ENCODE measurements at places on chromosomes 1 and 21.

DNA sequence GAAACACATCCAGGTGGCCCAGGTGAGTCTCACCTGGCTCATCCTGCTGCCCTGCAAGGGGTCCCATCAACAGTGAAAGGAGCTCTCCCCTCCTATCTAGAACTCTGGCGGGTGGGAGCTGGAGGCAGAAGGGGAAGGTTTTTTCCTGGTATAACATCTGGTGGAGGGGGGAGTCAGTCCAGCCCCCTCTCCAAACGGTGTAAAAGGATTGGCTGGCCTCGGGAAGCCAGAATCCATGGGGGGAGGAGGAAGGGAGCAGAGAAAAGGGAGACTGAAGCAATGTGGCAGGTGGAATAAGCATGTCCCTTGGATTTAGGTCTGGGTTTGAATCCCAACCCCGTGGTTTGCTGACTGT, 1.2 kb upstream of the CAMK2N1 start:
- DNase-seq: no peak

GRCh38 chr1:36539526-36539925, 56.8 kb upstream of the CSF3R start:
- DNase-seq: no peak

- DNase-seq: no peak
Measured at GRCh38 chr1:116991918-116992317, 9.6 kb upstream of the CD101 start.

DNA sequence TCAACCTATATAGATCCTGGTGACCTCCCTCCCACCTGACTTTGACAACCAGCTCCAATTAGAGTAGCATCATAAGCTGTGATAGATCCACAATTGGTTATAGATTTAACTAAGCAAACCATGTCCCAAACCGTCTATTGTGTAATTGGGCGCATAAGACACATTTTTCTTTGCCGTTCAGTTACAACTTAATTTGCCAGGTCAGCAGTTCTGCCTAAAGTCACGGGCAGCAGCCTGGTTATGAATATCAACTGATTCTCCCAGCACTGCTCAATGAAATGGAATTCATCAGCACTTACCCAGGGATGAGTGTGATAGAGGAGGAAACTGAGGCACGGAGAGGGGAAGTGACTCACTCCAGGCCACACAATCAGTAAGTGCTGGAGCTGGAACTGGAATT, 73.4 kb downstream of the KLHDC7A start:
- DNase-seq: no peak

GRCh38 chr1:115156826-115157468, 67.6 kb upstream of the TSPAN2 start:
- DNase-seq: no peak

- DNase-seq: no peak
Measured at GRCh38 chr1:50915621-50916020, 44.4 kb downstream of the FAF1 start.

GRCh38 chr1:178411756-178412399, 84.9 kb downstream of the CLEC20A start:
- no peak for DNase-seq

DNA sequence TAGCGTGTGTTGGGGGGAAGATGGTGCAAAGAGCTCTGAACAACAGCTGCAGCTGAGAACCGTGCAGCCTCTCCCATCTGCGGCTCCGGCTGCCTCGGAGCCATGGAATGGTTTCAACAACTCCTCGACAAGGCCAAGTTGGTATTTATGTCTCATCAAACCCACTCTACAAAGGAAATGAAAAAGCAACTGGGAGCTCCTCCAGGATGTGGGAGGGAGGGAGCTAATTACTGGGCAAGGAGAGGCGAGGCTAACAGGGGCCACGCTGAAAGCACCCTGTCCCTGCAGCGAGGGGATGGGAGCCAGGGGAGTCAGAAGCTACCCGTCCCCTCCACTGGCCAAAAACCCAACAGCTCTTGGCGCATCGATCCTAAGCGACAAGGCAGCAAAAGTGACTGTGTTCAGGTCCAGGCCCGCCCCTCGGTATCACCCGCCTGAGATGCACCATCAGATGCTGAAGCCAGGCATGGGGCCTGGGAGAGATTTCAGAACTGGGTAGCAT, 63.1 kb downstream of the ACOT7 start:
- DNase-seq: no peak

- no peak for DNase-seq
Measured at GRCh38 chr1:180171691-180172090, 17.0 kb downstream of the QSOX1 start.

DNA sequence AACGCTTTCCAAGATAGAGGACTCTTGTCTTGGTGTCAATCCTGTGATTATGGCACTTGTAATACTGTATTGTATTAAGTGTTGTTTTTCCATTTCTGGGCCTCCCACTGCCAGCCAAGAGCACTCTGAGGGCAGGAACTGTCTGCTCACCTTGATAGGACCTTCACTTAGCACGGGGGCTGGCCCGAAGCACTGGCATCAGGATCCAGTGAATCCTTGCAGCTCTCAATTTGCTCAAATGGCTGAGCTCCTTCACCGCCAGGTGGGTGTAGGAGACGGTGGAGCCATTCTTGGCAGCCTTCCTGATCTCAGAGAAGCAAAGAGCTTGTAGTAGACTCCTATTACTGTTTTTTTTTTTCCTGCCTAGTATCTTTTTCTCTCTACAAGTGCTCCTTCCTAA, 17.7 kb downstream of the MECR start:
- no peak for DNase-seq

GRCh38 chr1:14977338-14977931, 176.1 kb upstream of the TMEM51 start:
- DNase-seq: no peak

DNA sequence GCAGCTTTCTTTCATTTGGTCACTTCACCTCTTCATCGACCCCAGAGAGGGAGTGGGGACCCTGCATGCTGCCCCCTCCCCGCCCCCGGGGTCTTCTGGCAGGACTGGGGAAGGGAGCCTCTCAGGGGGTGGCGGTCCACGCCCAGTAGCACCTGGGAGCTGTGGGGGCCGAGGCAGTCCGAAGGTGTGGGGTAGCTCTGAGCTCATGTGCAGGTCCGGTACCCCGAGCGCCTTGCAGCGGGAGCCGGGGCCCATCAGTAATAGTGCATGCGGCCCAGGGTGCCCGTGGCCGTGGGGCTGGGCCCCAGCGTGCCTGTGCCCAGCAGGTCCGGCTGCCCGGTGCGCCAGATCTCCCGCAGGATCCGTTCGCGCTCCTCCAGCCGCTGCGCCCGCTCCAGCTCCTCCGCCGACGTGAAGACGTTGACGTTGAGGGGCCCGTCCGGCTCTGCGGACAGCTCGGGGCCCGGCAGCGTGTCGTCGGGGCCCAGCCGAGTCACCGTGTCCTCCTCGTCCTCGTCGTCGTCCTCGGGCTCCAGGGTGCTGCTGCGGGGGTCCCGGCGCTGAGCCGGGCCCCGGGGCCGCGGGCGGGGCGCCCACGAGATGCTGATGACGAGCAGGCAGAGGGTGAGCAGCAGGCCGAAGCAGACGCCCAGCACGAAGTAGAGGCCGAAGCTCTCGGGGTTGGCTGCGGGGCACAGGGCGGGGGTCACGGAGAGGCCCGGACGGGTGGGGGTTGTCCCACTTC, 1.2 kb downstream of the EVA1B start:
- DNase-seq: no peak
